Pons (tissue), 1 donor: ENCODE measurements at places on chromosomes 13 and 19.

DNA sequence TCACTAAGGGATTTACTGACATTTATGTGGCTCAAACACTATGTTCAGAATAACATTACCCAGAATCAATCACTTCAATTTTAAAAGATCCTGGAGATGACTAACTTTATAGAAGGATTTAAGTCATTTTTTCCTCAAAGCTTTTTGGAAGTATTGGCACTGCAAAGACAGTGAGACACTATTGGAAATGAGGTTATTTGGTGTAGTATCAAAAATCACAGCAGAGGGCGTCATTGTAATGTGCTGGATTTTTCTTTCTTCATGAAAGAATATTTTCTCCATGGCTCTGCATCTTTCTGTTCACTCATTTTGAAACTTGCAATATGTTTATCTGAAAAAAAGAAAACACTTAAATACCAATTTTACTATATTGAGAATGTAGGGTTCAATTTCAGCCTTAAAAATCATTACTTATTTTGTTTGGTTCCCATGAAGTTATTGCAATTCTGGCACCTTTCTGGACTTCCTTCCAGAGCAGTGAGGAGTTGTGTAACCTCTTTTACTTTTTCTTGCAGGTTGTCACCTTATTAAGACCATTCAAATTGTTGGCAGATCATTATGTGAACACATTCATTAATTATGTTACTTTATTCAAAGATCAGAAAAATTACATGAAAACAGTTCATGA is 3.7 kb upstream of the CSNK1A1L start:
- peak; percentile 77 for DNase-seq

- peak; percentile 60 for DNase-seq
Observed at GRCh38 chr13:66345518-66345810, 884.7 kb downstream of the PCDH9 start.

DNA sequence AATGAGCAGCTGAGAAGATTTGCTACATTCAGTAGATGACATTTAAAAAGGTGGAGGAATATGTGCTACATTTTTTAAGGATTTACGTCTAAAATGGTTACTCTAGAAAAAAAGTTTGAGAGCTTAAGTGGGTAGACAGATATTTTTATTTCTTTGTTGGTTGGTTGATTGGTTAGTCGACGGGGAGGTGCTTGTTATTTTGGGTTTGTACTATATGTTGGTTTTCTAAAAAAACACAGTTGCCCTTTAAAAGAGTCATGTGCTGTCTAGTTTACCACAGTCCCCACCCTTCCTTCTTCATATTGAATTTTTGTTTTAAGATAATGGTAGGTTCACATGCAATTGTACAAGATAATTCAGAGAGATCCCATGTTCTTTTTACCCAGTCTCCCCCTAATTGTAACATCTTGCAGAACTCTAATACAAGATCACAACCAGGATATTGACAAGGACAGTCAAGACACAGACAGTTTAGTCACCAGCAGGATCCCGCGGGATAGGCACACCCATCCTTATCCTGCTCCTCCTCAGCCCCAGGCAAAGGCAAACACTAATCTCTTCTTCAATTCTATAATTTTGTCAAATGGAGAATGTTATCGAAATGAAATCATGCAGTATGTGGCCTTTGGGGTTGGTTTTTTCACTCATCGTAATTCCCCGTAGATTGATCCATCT is 171.4 kb downstream of the FOXO1 start:
- no peak for DNase-seq

DNA sequence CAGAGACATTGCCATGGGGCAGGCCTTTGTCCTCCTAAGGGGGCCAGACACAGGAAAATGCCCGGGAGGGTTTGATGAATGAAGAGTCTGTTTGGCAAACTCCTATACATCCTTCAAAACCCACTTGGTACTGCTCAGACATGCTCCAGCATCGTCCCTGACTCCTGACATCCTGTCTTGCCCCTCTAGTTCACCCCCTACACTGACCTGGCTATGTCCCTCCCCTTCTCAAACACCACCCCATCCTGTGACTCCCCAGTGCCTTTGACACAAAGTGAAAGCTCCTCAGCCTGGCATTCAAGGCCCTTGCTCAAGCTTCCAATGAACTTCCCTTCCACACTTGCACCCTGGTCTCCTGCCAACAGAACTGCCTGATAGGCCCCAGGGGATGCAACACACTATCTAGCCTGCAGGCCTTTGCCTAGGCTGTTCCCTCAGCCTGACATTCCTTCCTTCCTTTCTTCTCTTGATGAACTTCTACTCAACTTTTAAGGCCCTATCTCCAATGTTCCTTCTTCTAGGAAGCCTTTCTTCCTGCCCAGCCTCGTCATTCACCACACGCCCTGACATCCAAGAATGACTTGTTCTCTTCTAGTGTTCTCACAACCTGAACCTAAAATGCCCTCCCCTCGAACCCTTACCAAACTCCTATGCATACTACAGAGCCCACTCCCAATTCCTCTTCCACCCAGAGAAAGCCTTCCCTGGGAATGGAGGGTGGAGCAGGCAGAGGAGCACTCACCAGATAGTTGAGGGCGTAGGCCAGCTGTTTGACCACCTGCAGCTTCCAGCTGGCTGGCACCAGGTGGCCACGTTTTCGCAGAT is 12.4 kb downstream of the JAK3 start:
- DNase-seq = no peak

DNA sequence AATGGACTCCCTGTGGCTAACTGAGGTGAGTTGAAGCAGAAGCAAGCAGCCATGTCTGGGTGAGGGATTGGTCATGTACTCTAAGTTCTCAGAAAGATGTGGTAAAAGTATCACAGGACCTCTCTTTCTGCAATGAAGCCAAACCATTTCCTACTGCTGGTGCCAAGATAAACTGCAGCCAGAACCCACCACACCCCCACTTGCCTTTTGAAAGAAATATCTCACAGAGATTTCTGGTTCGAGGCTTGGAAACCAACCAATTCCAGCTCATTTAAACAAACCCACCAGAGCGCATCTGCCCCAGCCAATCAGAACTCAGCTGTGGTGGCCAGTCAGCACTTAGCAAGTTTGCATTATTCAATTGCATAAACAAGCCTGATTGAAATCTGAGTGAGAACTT is 204.5 kb upstream of the ATXN8OS start:
- no peak for DNase-seq

DNA sequence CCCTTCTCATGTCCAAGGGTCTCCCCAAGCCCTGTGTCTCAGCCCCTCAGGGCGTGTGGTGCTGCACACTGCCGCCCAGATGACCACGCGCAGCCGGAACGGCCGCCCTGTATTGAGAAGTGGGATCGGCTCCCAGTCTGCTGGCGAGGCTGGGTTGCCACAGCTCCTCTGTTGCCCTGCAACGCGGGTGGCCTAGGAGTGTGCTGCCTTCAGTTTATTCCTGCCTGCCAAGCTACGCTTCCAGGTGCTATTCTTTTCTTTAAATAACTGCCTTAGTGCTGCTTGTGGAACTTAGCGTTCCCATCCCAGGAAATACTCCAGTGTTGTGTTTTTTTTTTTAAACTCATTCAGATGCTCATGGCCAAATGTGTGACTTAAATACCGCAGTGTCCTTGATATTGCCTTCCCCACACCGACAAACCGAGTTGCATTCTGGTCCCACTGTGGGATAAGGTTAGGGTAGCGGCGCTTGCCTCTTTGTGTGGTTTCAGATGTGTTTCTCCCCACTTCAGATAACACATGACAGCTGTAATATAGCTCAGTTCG is 16.6 kb downstream of the ACTN4 start:
- DNase-seq = peak; percentile 67

GRCh38 chr19:35596366-35596999 is 10.5 kb downstream of the PMIS2 start:
- DNase-seq = no peak

DNA sequence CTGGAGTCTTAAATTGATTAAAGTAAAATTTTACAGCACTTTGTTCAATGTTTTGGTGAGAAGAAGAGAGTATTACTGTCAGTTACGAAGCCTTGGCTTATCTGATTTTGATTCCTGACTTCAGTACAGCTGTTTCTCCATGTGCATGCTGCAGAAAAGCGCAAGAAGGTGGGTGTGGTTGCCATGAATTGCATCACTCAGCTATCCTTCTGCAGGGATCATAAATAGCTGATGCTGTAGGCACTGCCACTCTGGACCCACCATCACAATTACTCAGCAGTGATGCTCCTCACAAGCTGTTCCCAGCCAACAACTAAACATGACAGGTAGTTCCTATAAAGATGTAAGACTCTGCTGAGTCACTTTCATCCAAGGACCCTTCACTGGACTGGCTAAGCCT is 321.2 kb downstream of the IRS2 start:
- DNase-seq = no peak

GRCh38 chr13:66273011-66273410 is 957.1 kb downstream of the PCDH9 start:
- no peak for DNase-seq

DNA sequence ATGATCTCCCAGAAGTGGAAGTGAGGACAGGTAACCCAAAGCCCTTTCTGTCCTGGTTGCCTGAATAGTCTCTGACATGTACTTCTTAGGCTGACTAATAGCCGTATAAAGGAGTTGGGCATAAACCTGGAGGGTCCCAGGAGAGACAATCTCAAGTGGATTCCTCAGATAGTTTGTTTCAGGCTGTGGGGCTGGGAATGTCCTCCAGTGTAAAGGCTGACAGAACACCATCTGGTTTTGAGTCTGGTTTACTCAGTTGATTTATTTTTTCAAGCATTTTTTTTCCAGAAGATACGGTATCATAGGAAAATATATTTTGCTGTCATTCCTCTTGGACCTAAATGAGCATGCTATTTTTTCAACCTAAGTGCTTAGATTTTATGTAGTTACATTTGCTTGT is 15.2 kb downstream of the HTR2A start:
- DNase-seq = no peak

DNA sequence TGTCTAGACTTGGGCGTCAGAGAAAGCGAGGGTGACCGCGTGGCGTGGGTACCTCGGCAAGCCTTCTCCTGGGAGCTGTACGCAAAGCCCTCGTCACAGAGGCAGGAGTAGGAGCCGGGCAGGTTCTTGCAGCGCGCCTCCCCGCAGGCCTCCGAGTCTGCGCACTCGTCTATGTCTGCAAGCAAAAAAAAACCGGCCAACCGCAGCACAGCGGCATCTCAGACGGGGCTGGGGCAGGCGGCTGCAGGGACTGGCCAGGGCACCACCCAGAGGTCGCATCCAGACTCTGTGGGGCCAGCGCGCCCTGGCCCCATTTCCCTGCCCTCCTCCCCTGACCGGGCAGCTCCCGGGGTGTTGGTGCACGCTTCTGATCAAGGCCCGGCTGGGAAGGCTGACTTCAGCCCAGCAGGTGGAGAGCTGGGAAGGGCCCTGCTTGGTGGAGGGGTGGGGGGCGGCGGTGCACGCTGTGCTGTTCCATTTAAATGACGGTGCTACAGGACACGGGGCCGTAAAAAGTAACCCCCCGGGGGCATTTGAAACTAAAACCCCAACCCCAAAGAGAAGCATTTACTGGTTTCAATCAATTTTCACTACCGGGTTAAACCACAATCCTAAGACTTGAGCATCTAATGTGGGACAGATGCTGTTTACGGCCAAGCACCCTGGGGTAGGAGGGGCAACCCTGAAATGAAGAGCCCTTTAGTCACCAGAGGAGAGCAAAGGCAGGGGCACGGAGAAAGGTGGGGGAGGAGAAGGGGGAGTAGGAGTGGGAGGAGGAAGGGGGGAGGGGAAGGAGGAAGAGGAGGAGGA is 28.2 kb downstream of the GAS6 start:
- no peak for DNase-seq

- no peak for DNase-seq
Observed at GRCh38 chr19:15453906-15454860, 4.4 kb upstream of the WIZ start.

GRCh38 chr13:60662595-60662994 is 265.6 kb downstream of the TDRD3 start:
- DNase-seq = no peak

DNA sequence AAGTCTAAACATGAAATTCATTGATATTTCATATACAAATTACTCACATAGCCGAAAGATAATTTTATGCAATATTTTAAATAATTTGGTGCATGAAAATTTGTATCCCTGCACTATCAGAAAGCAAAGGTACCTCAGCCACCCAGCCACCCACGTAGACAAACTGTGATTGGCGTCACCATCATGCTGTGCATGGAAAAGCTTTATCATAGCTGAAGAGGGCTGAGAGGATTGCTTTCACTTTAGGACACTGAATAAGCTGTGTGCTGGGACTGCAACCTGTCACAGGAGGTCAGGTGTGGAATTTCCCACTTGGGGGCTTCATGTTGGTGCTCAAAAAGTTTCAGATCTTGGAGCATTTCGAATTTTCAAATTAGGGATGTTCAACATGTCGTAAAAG is 96.3 kb downstream of the MYCBP2 start:
- DNase-seq = no peak

DNA sequence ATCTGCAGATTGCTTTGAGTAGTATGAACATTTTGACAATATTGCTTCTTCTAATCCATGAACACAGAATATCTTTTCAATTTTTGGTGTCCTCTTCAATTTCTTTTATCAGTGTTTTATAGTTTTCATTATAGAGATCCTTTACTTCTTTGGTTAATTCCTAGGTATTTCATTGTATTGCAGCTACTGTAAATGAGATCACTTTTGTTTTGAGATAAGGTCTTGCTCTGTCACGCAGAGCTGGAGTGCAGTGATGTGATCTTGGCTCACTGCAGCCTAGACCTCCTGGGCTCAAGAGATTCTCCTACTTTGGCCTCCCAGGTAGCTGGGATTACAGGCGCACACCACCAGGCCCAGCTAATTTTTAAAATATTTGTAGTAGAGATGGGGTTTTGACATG is 9.8 kb downstream of the CYP2A7 start:
- DNase-seq = no peak

DNA sequence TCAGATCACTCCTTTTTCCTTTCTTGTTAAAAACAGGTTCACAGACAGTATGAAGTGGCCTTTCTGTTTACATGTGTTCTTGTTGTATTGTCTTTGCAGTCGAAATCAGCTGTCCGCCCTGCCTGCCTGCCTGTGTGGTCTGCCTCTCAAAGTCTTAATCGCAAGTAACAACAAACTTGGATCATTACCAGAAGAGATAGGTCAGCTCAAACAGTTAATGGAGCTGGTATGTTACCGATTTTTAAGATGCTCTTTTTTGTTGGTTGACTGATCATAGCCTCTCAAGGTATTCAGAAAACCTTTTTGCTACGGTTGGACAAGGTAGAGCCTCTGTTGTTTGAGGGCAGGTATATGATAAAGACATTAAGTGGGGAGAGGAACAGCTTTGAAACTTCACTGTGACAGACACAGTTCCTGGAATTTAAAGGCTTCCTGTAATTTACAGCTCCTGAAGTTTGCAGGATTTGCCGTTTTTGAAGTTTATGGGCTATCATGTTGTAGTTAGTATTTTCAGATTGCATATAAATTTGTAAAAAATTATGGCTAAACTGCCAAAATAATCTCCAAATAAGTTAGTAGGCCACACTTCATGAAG is 116.1 kb downstream of the LRCH1 start:
- DNase-seq = no peak
